ENCODE measurements at places on chromosomes 2 and 18. TPM values are rescaled to one million over a fixed set of nuclear protein-coding genes. Genes with fewer than 3 reads are reported as not detected.

GRCh38 chr2:227503433-227504406, 31.8 kb downstream of the AGFG1 start:
- DNase-seq: no peak

DNA sequence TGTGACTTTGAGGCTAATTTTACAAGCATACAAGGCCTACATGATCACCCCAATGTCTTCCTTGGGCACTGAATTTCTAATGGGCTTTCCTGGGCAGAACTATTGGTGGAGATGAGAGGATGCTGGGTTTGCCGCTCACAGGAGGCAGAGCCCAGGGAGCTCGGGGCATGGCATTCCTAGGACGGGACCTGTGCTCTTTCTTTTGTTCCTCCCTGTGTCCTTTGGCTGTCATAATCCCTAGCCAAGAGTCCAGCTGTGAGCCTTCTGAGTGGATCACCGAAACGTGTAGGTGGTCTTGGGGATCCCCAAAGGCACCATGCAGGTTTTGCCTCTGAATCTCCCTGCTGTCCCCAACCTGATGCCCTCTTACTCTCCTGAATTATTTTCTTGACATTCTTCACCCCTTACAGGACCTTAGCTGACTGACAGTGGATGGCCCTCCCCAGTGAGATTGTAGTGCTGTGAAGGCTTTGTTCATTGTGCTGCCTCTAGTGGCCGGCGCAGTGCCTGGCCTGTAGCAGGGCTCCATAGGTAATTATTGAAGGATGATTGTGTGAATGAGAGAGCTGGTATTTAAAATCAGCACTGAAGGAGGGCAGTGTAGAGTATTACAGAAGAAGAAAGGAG, 221.9 kb downstream of the ZNF407 start:
- DNase-seq: no peak

- DNase-seq: no peak
These were observed at the start of gene TMEM200C for GRCh38 chr18:5895299-5895875. Gene TMEM200C, minus strand, starts transcription at chr18:5895522. Its CDS starts 3,459 bp downstream, at chr18:5892063.

- no peak for DNase-seq
These were observed 103.5 kb downstream of the SPTBN1 start for GRCh38 chr2:54559593-54560145.

- no peak for DNase-seq
These were observed 446.3 kb downstream of the LPIN1 start for GRCh38 chr2:12192762-12193161.

DNA sequence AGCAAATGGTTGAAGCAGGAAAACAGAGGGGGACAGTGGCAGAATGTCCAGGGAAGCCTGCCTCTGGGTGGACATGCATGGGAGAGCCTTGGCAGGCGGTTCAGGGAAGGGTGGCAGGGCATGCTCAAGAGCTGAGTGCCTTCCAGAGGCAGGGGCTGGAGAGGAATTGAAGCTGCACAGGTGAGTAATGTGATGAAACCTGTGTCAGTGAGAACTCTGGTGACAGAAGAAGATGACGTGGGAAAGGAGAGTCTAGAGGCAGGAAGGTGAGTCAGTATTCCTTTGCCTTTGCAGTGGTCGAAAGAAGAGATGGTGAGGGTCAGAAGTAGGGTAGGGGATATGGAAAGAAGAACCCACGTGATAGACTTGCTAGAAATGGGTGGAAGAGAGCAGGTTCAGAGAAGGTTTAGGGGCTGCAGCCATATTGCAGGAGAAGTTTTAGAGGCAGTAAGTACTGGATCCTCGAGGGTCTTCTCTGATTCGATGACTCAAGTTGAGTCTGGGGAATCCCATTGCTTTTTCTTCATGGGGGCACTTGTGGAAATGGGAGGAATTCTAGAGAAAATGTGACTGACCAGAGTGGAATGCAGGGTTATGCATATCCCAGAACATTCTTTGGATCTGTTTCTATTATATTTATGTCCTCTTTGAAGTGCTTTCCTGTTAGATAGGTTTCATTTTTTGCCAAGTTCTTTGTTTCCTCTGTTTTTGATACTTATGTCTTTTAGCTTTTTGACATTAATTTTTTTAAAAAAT, 37.4 kb downstream of the TMEM87B start:
- no peak for DNase-seq

GRCh38 chr2:163753726-163754125, 17.9 kb upstream of the FIGN start:
- DNase-seq: no peak

- DNase-seq: no peak
These were observed 76.6 kb upstream of the GRB14 start for GRCh38 chr2:164697688-164698461.

- DNase-seq: no peak
These were observed 109.6 kb downstream of the TAF4B start for GRCh38 chr18:26335571-26336487.

- no peak for DNase-seq
These were observed 5.6 kb downstream of the IL18RAP start for GRCh38 chr2:102428573-102428972.

GRCh38 chr2:113144259-113144658, 16.9 kb downstream of the IL1RN start:
- DNase-seq: no peak

The POTEI gene
- not detected for total RNA-seq

The SAG gene
- total RNA-seq: not detected

The LANCL1 gene
- total RNA-seq: 28.1 TPM

The PSMD14 gene
- total RNA-seq: 122 TPM

The C2orf15 gene
- total RNA-seq: 0.37 TPM
